ENCODE measurements at places on chromosomes 5 and 9.

- DNase-seq: no peak
Observed at GRCh38 chr9:14318934-14319580, 5.1 kb upstream of the NFIB start.

- no peak for DNase-seq
Observed at GRCh38 chr9:120723565-120723964, 9.3 kb upstream of the MEGF9 start.

DNA sequence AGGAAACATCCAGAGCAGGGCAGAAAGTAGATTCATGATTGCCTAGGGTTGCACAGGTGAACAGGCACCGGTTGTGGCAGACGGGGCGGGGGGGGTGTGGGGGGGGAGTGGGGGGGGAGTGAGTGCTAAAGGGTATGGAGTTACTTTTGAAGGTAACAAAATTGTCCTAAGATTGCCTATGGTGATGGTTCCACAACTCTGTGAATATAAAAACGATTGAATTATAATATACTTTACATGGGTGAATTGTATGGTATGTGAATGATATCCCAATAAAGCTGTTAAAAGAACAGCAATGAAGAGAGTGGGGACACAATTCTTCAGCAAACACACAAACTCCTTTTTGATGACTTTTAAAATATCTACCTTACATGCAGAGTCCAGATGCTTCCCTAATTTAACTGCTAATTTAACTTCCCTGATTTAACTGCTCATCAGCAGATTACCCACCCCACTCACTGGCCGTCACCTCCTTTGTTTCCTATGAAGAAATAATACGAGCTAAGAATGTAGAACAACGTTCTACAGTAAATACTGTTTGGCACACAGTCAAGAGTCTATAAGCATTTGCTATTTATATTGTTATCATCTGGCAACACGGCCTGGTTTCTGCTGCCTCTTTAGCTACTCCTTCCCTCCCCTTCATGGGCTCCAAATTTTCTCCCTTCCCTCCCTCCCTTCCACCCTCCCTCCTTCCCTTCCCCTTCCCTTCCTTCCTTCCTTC lies 83.5 kb downstream of the PTCH1 start:
- no peak for DNase-seq

GRCh38 chr5:158414780-158415179 lies 555.8 kb upstream of the CLINT1 start:
- no peak for DNase-seq

GRCh38 chr9:95508242-95508967 lies 8.4 kb downstream of the PTCH1 start:
- no peak for DNase-seq

DNA sequence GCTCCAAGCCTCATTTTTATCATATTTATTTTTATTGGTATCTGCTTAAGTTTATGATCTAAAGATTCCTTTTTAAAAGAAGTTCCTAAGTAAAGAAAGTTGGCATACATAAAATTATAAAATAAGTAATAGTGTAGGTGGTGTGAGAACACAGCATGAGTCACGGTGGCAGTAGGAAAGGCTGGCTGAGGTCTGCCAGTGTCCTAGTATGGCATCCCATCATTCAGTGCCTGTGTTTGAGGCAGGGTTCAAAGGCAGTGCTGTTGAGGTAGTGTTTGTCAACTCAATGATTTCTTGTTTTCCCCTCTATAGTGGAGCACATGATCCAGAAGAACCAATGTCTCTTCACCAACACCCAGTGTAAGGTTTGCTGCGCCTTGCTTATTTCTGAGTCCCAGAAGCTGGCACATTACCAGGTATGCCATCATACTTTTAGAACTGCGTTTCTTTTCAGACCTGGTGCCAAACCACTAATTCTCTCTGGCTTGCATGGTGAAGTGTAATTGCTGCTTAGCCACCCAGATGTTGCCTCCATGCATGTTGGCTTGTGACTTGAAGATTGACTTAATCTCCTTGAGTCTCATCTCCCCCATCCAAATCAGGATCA lies 18.4 kb downstream of the ZNF346 start:
- DNase-seq: no peak

DNA sequence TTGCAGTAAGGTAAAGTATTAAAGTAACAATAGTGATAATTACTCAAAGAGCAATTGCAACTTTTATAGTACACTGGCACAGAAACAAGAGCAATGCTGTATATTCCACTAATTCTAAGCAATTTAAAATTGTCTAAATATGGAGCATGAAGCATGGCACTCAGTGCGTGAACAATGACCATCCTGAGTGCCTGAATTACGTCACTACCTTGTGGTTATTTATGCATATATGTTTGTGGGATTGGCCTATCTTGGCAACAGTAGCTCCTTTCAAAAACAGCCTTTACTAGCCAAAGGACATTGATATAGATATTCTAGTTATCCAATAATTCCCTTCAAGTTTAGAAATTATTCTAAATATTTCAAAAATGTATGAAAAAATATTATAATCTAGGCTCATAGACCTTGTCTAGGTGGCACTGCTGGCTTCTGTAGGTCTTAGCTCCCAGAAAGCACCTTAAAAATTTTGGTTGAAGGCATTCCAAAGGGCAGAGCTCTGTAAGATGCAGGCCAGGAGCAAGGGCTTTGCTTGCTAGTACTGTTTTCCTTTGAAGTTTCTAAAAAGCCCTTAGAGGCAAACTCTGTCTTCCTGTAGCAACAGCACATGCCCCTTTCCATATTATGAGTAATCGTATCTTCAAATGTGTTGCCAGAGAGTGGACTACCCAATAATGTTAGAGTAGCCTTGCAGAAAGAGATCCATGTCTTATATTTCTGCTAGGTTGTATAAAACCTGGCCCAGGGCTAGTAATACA lies 719.3 kb downstream of the NR2F1-AS1 start:
- DNase-seq: no peak

- DNase-seq: no peak
Observed at GRCh38 chr9:106076711-106077110, 382.4 kb downstream of the TMEM38B start.

GRCh38 chr9:113479174-113479621 lies 15.7 kb downstream of the RGS3 start:
- DNase-seq: no peak

- peak; percentile 12 for DNase-seq
Observed at GRCh38 chr5:110817459-110817858, 78.7 kb downstream of the SLC25A46 start.

DNA sequence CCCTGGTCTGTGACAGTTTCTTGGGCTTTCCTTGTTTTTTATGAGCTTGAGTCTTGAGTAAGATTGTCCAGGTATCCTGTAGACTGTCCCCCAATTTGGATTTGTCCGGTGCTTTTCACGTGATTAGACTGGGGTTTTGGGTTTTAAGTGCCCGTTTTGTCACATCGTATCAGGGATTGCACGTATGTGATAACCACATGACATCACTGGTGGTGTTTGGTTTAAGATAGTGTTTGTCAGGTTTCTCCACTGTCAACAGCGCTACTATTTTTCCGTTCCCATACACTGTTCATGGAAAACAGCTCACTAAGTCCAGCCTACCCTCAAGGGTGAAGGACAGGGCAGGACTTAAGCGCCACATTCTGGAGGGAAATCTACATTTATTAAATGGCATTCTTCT lies 39.7 kb downstream of the LMNB1 start:
- DNase-seq: no peak

- no peak for DNase-seq
Observed at GRCh38 chr5:53549792-53550191, 10.6 kb upstream of the NDUFS4 start.

GRCh38 chr9:14421291-14421690 lies 107.3 kb upstream of the NFIB start:
- no peak for DNase-seq

Measured in K562 (cell line).